ENCODE measurements at places on chromosomes 5 and 9. TPM values are rescaled to one million over a fixed set of nuclear protein-coding genes. Genes with fewer than 3 reads are reported as not detected.
A peak's percentile ranks its signal among the peaks of the same experiment; 100 is the strongest.

STK32A gene
- polyA plus RNA-seq, result 4.2 TPM

POU5F2 gene
- polyA plus RNA-seq, result 0.04 TPM

CCNG1 gene
- 162 TPM for polyA plus RNA-seq

LRRC19 gene
- polyA plus RNA-seq, result 0.33 TPM

CDH9 gene
- 0.09 TPM for polyA plus RNA-seq

NUDT12 gene
- polyA plus RNA-seq, result 13.2 TPM

SEMA6A gene
- 34.6 TPM for polyA plus RNA-seq

ATP10B gene
- polyA plus RNA-seq, result 0.35 TPM

GRCh38 chr5:93078082-93079038, 502.7 kb downstream of the NR2F1-AS1 start:
- no peaks in the 10 kb centered on the region for H3K27me3 ChIP-seq
- no peaks in the 10 kb centered on the region for H3K36me3 ChIP-seq
- no peak overlapping the region for H3K4me3 ChIP-seq
- no peaks in the 10 kb centered on the region for H3K4me1 ChIP-seq
- DNase-seq, result peak; percentile 46
- H3K27ac ChIP-seq, result peak overlapping the region; percentile 36

- H3K4me3 ChIP-seq, result no peak overlapping the region
- no peak for DNase-seq
- H3K4me1 ChIP-seq, result no peaks in the 10 kb centered on the region
- H3K27ac ChIP-seq, result peak overlapping the region; percentile 9
- H3K27me3 ChIP-seq, result no peaks in the 10 kb centered on the region
Measured at GRCh38 chr5:36389245-36389644, 87.5 kb upstream of the RANBP3L start.

- DNase-seq, result no peak
- peaks cover 30% of the 10 kb centered on the region for H3K4me1 ChIP-seq
- no peaks in the 10 kb centered on the region for H3K36me3 ChIP-seq
- no peaks in the 10 kb centered on the region for H3K27me3 ChIP-seq
Measured at GRCh38 chr5:60260658-60261057, 367.1 kb upstream of the PDE4D start.

GRCh38 chr9:13705918-13706317, 426.4 kb upstream of the MPDZ start:
- no peaks in the 10 kb centered on the region for H3K4me1 ChIP-seq
- H3K27me3 ChIP-seq, result no peaks in the 10 kb centered on the region
- no peak overlapping the region for H3K4me3 ChIP-seq
- no peaks in the 10 kb centered on the region for H3K36me3 ChIP-seq
- no peak for DNase-seq

GRCh38 chr5:151005187-151005949, 15.0 kb upstream of the GPX3 start:
- H3K27me3 ChIP-seq, result no peaks in the 10 kb centered on the region
- DNase-seq, result no peak
- peak overlapping the region; percentile 72 for H3K27ac ChIP-seq
- H3K36me3 ChIP-seq, result no peaks in the 10 kb centered on the region

DNA sequence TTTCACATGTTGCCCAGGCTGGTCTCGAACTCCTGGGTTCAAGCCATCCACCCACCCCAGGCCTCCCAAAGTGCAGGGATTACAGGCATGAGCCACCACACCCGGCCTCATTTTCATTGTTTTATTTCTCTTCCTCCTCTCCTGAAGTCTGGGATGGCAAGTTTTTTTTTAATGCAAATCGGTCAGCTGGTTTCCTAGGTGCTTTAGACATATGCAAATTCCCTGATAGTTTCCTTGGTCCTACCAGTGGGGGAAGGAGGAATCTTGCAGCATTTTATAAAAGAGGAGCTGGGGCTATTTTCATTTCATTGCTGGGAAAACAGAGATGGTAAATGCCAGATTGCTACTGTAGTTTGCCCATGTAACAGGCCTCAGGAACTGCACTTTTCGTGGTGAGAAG, 179.4 kb downstream of the ACTL7B start:
- H3K27ac ChIP-seq, result no peak overlapping the region
- no peaks in the 10 kb centered on the region for H3K4me1 ChIP-seq
- DNase-seq, result no peak
- H3K4me3 ChIP-seq, result no peak overlapping the region
- no peaks in the 10 kb centered on the region for H3K27me3 ChIP-seq
- H3K36me3 ChIP-seq, result no peaks in the 10 kb centered on the region

DNA sequence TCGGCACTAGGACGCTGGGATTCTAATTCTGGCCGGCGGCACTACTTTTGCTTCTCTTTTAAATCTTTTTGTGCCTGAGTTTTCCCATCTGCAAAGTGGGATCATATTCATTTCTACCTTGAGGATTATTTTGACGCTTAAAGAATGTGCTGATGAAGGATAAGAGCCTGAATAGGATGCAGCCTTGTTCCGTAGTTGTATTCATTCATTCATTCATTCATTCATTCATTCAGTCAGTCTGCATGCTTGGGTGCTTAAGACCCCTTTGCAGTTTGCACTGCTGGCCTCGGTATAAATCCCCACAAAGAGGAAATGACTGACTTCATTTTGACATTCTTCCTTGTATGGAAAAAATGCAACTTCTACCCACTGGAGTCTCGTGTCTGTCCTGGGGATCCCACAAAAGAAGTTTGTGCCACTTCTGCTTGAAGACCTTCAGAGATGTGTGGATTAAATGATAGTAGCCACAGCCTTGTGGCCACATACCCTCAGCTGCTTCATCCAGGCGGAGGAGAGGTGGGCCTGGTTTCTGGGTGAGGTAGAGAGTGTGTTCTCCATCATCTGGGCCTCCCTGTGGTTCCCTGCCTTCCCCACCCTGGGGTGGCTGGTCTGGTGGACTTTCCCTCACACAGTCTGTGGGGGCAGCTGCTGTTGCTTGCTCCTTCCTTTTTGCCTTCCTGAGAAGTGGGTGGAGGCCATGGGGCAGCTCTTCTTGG, 62.6 kb downstream of the PPARGC1B start:
- no peak overlapping the region for H3K4me3 ChIP-seq
- no peak overlapping the region for H3K27ac ChIP-seq
- no peaks in the 10 kb centered on the region for H3K4me1 ChIP-seq
- no peaks in the 10 kb centered on the region for H3K27me3 ChIP-seq

DNA sequence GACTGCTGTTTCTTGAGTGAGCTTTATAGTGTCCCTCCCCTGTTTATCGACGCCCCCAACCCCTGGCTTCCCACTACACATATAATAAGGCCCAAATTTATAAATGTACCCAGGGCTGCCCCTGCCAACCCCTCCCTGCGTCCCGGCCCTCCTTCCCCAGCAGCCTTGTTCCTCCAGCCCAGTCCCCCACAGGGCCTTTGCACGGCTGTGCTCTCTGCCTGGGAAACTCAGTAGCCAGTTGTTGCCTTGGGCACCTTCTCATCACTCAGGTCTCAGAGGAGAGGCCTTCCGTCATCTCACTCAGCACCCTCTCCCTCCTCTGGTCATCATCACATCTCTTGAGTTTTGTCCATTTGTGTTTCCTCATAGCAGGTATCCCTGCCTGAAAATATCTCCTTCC, 15.8 kb upstream of the UNC5A start:
- H3K27me3 ChIP-seq, result peaks cover 97% of the 10 kb centered on the region
- no peaks in the 10 kb centered on the region for H3K4me1 ChIP-seq
- no peak overlapping the region for H3K27ac ChIP-seq

GRCh38 chr5:73437101-73437776, 11.3 kb downstream of the FOXD1 start:
- peaks cover 100% of the 10 kb centered on the region for H3K27me3 ChIP-seq
- H3K27ac ChIP-seq, result no peak overlapping the region
- no peak for DNase-seq
- H3K4me3 ChIP-seq, result no peak overlapping the region
- no peaks in the 10 kb centered on the region for H3K36me3 ChIP-seq

DNA sequence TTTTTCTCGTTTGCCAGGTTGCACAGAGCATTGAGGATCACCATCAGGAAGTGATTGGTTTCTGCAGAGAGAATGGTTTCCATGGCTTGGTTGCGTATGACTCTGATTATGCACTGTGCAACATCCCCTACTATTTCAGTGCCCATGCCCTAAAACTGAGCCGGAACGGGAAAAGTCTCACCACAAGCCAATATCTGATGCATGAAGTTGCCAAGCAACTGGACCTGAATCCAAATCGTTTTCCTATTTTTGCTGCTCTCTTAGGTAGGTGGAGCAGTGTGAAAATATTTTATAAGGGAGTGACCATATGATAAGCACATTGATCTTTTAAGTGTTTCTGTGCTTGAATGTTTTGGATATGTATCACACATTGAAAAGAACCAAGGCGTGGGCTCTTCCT, 17.7 kb upstream of the FAM120AOS start:
- peak overlapping the region; percentile 10 for H3K27ac ChIP-seq
- no peaks in the 10 kb centered on the region for H3K36me3 ChIP-seq
- DNase-seq, result no peak
- H3K27me3 ChIP-seq, result no peaks in the 10 kb centered on the region

- no peaks in the 10 kb centered on the region for H3K36me3 ChIP-seq
- H3K4me1 ChIP-seq, result no peaks in the 10 kb centered on the region
- no peak overlapping the region for H3K4me3 ChIP-seq
- no peaks in the 10 kb centered on the region for H3K27me3 ChIP-seq
Measured at GRCh38 chr9:23492126-23493002, 333.7 kb downstream of the ELAVL2 start.

DNA sequence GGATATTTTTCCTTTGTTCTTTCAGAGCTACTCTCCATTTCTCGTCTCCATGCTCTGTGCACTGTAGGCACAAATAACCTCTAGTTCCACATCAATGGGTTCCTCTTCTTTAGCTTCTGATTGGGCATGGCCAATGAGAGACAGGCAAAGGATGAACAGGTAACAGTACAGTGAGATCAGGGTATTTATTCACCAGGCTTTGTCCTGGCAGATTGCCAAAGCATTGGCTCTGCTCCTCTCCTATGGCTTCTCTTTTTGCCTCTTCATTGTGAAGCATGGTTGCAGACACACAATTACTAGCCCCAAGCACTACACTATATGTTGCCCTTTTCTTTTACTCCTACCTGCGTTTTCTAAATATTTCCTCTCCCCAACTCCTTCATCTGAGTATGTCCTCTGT, 215.1 kb upstream of the ARRDC3 start:
- DNase-seq, result no peak
- no peaks in the 10 kb centered on the region for H3K4me1 ChIP-seq
- H3K27me3 ChIP-seq, result no peaks in the 10 kb centered on the region
- no peak overlapping the region for H3K4me3 ChIP-seq

DNA sequence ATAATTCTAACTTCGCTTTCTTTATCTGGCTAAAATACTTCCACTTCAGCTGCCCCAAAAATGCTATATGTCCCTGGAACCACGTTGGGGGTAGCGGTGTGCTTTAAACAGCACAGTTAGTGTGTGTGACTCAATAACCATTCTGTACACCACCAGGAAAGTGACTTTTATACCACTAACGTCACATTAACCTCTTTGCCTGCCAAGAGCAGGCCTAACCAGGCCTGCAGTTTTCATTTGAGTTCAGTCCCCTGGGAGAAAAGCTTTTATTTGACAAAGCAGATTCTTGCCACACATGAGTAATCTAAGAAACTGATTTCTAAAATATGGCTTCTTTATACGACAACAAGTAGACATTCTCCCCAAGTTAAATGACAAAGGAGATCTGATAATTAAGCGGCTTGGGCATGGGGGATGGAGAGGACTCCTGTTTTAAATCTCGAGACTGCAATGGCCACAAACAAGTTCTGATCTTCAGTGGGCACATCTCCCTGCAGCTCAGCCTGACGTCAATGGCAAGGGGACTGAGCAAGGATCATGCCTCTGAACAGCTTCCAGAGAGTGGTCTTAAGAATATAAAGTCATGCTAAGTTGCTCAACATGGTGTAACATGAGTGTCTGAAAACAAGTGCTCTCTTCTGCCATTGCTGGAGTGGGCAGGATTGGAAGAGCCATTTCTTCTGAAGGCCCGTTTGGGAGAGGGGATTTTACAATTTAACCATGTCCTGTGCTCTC, 91.8 kb downstream of the GLIS3 start:
- H3K27ac ChIP-seq, result no peak overlapping the region
- DNase-seq, result no peak
- no peaks in the 10 kb centered on the region for H3K36me3 ChIP-seq
- H3K4me1 ChIP-seq, result peaks cover 3% of the 10 kb centered on the region

DNA sequence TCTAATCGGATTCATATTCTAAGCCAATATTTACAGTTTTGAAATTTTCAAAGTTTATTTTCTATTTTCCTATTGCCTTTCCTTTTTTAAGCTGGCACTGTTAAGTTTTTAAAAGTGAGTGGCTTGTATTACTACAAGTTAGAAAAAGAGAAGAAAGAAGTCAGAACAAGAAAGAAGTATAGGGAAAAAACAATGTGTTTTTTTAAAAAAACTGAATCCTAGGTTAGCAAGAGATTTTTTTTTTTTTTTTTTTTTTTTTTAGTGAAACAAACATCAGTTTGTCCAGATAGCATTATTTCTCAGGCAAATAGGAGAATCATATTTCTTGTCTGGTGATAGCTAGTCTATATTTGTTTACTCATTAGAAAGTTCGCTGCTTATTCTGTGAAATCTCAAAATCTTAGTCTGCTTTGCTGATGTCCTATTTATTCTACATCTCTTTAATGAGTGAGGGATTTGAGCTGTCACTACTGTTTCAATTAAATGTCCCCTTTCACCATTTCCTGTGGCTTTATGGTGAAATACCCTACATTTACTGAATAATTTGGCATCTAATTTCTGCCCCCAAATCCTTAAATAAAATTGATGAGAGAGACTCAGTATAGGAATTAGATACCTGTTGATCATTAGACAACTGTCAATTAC, 19.1 kb upstream of the LMNB1 start:
- no peak overlapping the region for H3K4me3 ChIP-seq
- H3K36me3 ChIP-seq, result no peaks in the 10 kb centered on the region
- H3K27ac ChIP-seq, result peak overlapping the region; percentile 83
- no peaks in the 10 kb centered on the region for H3K27me3 ChIP-seq
- DNase-seq, result no peak
- peaks cover 49% of the 10 kb centered on the region for H3K4me1 ChIP-seq

DNA sequence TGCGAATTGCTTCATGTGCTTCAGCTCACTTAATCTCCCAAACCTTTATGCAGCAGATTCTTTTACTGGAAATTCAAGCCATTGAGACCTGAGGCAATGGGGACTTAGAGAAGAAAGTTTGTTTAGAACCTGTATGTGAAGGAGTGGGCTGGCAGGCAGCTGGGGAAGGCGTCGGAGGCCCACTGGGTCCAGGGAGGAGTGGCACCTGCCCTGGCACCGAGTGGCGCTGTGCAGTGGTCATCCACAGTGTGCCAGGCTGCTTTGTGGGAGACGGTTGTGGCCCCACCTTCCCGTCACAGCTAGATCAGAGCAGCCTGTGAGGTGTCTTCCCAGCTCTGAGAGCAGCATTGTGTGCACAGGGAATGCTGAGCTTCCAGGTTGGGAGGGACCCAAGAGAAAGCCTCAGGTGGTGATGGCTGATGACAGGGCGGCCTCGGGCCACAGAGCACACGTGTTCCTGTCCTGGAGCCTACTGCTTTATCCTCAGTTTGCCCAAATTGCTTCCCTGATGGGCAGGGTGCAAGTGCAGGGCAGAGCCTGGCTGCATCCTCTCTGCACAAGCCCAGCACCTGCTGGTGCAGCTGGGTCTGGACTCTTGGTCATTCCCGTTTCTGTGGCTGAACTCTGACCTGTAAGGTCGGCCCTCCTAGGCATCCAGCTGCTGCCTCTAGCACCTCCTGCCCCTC, 175.2 kb downstream of the CACNA1B start:
- no peak for DNase-seq
- no peaks in the 10 kb centered on the region for H3K36me3 ChIP-seq
- H3K4me1 ChIP-seq, result no peaks in the 10 kb centered on the region
- H3K27ac ChIP-seq, result no peak overlapping the region
- no peak overlapping the region for H3K4me3 ChIP-seq

- DNase-seq, result no peak
- H3K27ac ChIP-seq, result peak overlapping the region; percentile 24
- H3K36me3 ChIP-seq, result no peaks in the 10 kb centered on the region
- no peak overlapping the region for H3K4me3 ChIP-seq
- H3K4me1 ChIP-seq, result peaks cover 1% of the 10 kb centered on the region
Measured at GRCh38 chr5:38613992-38614836, 57.8 kb upstream of the LIFR start.
